Thymus (tissue), 14 donors: ENCODE measurements at places on chromosomes 11 and 22.
A peak's percentile ranks its signal among the peaks of the same experiment; 100 is the strongest.

GRCh38 chr11:832529-833113 is at the start of gene CD151:
TSS of gene CD151 (plus strand) at chr11:832952. CDS start at chr11:836070, 3,118 bp downstream.
- no peak for DNase-seq

- DNase-seq: no peak
Observed at GRCh38 chr11:87589082-87589481, 551.3 kb downstream of the TMEM135 start.

- DNase-seq: no peak
Observed at GRCh38 chr11:75145196-75145971, 5.5 kb upstream of the SLCO2B1 start.

DNA sequence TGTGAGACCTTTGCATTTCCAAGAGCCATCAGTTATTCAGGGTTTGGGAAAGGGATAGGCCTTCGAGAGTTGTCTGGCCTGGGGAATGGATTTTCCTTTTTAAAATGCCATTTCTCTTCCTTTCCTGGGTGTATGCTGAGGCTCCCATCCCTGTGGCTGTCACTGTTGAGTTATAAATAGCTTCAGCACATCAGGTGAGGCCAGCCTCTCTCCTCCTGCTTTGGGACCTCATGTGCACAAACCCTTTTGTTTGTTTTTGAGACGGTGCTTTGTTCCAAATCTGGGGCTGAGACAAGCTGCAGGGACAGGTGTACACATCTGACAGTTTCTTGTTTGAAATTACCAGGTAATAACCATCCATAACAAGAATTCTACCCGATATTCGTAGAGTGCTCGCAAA is 1.3 kb downstream of the TEF start:
- no peak for DNase-seq

GRCh38 chr22:27239520-27239919 is 562.0 kb downstream of the MN1 start:
- DNase-seq: no peak

GRCh38 chr11:114221037-114221436 is 75.2 kb upstream of the NNMT start:
- no peak for DNase-seq

DNA sequence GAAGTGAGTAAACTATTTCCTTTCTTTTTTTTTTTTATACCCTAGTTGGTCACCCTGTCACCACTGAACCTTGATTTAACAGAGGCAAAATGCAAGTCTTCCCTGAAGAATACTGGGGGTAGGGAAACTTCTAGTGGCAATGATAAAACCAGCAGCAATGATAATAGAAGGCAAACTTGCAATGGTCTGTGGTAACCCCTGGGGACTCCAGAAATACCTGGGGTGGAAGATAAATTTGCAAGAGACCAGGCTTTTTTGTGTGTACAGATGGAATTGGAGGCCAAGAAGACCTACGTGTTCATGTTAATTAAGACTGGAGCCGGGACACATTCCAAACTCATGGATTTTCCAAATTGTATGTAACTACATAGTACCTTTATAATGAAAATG is 11.6 kb downstream of the APOL5 start:
- no peak for DNase-seq

DNA sequence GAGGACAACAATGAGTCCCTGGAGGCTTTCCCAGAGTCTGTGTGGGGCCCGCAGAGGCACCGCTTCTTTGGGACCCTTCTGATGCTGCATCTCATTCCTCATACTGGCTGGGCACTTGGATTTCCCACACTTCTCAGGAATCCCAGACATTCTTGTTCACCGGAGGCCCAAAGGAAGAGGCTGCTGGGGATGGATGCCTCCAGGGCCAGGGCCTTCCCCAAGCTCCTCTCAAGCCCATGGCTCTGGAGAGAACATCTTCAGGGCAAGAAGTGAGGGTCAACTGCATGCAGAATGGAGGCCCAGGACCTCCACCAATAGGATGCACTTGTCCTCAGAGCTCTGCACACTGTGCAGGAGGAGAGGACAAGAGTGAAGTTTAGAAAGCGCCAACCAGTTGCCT is 34.6 kb downstream of the DKK3 start:
- DNase-seq: no peak

DNA sequence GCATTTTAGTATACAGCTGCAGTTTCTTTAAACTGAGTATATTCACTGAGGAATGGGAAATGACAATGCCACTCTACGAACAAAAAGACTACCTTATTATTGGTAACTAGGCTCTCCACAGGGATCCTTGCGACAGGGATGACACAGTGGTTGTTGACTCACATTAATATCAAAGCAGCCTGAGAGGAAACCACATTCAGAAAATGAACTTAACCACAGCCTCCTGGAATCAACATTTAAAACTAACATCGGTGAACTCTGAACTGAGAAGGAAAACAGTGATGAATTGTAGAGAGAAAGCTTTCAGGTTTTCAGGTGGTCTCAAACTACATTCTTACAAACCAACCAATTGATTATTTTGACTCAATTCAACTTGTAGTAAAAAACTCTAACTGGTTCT is 90.3 kb upstream of the MTMR2 start:
- DNase-seq: no peak

GRCh38 chr11:123404676-123405075 is 25.4 kb upstream of the GRAMD1B start:
- no peak for DNase-seq

- no peak for DNase-seq
Observed at GRCh38 chr11:118912742-118913410, 12.8 kb downstream of the BCL9L start.

GRCh38 chr11:30009060-30009459 is 7.8 kb downstream of the KCNA4 start:
- DNase-seq: no peak

DNA sequence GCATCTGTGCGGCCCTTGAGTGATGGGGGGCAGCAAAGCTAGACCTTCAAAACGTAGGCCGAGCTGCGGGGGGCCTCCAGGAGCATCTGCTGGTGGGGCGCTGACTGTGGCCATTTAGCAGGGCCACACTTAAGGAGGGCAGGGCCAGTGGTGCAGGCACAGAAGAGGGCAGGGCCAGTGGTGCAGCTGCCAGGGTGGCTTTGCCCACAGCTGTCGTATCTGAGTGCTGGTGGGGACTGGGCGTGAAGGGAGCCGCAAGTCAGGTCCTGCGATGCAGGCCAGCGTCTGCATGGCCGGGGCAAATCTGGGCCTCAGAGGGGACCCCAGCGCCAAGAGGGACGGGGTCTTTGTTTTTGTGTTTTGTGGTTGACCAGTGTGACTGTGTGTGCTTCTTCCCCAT is 27.7 kb downstream of the RNH1 start:
- DNase-seq: no peak

DNA sequence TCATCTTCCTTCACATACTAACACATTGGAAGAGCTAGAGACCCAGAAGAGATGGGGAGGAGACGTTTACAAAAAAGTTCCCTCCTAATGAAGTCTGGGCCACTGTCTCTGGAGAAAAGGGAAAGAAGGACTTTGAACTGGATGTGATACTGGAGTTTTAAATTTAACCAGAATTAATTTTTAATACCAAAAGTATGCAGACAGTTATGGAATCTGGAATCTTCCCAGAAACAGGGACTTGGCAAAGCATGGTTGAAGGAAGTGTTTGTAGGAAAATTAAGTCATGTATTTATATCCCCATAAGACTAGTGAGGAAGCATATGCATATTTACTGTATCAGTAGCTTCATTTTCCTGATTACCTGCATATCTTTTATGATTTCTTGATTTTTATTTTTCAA is 215.5 kb downstream of the TTC28 start:
- no peak for DNase-seq

DNA sequence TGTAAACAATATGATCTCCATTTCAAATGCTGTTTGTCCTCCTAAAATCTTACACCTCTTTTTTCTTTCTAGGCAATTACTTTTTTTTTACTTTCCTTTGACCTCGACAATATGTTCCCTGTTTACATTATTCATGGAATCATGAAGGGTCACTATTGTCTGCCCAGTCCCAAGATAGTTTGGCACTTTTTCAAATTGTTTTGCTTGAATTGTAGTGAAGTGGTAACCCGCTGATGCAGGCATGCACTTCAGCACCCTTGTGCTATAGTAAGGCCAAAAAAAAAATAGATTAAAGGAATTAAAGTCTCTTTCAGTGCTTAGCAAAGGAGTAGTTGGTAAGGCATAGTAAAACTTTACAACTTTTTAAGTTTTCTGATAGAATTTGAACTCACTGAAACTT is 90.9 kb downstream of the PAX6 start:
- no peak for DNase-seq

- no peak for DNase-seq
Observed at GRCh38 chr11:128304666-128305485, 282.5 kb downstream of the ETS1 start.

DNA sequence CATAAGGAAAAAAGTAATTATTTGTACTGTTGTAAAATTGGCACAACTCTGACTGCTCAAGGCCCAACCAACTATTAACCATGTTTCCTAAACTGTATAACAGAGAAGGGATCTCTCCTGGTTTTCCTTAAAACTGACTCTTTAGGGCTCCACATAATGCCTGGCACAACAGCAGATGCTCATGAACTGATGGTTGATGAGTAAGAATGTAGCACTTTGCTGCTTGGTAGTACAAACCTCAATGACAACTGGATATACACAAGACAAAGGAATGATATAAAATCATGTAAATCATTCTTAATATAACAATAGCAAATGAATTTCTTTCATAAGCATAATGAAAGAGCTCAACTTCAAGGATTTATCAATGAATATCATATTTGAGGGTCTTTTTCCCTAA is 11.7 kb downstream of the MSANTD2 start:
- DNase-seq: no peak

DNA sequence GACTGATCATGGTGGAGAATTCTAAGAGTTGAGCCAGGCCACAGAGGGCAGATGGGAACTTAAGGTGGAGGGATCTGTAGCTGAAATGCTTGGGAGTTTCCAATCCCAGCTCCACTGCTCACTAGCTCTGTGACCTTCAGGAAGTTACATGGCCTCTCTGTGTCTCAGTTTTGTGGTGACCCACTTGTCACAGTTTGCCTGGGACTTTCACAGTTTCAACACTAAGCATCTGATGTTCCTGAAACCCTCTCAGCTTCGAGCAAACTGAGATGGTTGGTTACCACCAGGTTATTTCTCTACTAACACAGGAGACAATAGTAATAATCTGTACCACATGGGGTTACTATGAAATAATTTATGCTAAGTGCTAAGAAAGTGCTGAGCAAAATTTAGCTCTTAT is 505.3 kb downstream of the OPCML start:
- DNase-seq: no peak

GRCh38 chr22:25064894-25065560 is 112.5 kb downstream of the KIAA1671 start:
- no peak for DNase-seq

GRCh38 chr11:111409915-111410314 is 30.8 kb upstream of the POU2AF1 start:
- no peak for DNase-seq

- no peak for DNase-seq
Observed at GRCh38 chr22:28594797-28595462, 84.7 kb downstream of the TTC28 start.

GRCh38 chr11:69010361-69010891 is 2.6 kb downstream of the MRGPRF start:
- DNase-seq: no peak

DNA sequence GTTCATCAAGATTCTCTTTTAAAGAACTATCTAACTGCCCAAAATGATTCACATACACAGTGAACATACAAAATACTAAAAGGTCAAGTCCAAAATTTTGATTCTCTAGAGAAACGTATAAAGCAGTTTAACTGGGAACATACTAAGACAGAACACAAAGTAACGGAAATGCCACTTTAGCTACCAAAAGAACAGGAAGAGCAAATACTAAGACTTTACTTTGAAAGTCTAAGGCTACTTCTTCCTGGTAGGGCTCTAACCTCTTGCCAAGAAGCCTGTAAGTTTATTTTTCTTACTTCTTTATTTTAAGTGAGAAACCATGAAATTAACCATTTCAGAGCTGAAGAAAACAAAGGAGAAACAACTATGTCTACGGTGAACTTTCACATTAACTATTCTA is 6.2 kb downstream of the PICALM start:
- DNase-seq: no peak

GRCh38 chr11:115555336-115556090 is 51.3 kb upstream of the CADM1 start:
- DNase-seq: no peak

DNA sequence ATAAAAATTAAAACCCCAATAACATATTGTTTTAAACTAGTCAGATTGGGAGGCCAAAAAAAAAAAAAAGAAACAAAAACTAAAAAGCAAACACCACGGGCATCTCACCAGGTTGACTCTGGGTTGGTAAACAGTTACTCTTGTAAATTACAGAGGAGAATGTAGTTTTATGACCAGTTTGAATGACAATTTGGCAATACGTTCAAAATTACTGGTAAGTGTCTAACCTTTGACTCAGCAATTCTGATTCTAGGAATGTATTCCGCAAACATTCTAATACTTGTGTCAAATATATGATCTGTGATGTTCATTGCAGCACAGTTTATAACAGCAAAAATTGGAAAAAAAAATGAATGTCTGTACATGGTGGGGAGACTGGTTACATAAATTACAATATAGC is 1376.0 kb downstream of the TBC1D22A start:
- DNase-seq: no peak

GRCh38 chr11:102012946-102013345 is 34.3 kb upstream of the CFAP300 start:
- DNase-seq: peak; percentile 36

DNA sequence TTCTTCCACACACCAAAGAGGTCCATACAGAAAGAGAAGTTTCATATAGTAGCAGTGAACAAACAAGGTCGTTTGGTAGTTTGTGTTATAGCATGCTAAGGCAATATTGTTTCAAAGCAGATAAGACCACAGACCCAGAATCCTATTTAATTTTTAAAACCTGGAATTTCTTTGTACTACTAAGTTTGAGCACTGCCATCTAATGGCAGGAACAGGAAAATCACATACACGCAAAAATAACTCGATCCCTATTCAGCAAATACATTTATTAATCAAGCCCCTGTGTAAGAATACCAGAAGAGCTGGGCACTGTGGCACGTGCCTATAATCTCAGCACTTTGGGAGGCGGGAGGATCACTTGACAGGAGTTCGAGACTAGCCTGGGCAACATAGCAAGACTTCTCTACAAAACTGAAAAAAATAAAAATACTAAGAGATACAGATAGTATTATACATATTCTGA is 2.9 kb upstream of the BTBD10 start:
- DNase-seq: no peak

DNA sequence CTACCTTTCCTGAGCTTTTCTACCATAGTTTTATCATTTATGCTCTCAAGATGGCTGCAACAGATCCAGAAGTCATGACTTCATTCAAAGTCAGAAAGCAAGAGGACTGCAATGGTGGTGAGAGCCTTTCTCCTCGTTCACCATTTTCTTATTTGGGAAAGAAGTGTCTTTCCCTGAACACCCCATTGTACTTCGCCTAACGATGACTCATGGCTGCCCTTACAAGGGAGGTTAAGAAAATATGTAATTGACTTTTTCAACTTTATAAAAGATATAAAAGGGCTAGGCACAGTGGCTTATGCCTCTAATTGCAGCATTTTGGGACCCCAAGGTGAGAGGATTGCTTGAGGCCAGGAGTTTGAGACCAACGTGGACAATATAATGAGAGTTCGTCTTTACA is 541.7 kb downstream of the METTL15 start:
- DNase-seq: no peak
